ENCODE measurements at places on chromosomes 7 and 10.

DNA sequence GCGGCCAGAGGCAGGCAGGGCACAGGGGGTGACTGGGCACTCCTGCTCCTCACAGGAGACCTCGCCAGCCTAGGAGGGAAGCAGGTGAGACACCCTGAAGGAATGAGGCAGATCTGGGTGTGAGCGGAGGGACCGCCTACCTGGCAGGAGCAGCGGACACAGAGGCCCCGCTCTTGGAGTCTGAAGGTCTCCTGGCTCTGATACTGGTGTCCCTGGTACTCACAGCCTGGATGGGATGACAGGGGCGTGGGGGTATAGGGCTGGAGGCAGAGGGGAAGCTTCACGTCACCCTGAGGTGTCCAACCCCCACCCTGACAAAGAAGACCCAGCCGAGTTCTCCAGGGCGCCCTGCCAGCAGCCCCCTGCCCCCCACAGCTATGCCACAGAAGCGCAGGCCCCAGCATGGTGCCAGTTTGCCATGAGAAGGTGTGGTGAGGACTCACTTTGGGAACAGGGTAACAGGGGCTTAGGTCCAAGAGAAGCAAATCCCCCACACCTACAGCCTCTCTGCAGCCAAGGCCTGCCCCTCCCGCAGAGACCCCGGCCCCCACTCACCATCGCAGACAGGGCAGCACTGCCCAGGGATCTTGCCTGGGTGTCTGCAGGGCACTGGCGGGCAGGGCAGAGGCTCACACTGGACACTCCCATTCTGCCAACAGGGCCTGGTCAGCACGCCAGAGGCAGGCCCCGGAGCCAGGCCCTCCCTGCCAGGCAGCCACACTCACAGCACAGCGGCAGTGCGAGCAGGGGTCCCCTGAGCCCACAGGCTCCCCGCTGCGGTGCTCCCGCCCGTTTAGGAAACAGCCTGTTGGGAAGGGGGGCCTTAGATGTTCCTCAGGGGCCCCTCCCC lies 17.0 kb downstream of the KCP start:
- DNase-seq: no peak

DNA sequence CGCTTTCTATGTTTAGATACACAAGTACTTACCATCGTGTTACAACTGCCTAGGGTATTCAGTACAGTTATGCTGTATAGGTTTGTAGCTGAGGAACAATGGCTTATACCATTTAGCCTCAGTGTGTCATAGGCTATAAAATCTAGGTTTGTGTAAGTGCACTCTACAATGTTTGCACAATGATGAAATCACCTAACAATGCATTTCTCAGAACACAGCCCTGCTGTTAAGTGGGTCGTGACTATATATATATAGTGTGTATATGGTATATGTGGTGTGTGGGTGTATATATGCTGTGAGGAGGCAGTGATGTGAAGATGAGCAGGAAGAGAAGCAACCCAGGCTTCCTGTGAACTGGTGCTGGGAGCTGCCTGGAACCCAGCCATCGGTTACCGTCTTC lies 65.6 kb upstream of the MKI67 start:
- no peak for DNase-seq

DNA sequence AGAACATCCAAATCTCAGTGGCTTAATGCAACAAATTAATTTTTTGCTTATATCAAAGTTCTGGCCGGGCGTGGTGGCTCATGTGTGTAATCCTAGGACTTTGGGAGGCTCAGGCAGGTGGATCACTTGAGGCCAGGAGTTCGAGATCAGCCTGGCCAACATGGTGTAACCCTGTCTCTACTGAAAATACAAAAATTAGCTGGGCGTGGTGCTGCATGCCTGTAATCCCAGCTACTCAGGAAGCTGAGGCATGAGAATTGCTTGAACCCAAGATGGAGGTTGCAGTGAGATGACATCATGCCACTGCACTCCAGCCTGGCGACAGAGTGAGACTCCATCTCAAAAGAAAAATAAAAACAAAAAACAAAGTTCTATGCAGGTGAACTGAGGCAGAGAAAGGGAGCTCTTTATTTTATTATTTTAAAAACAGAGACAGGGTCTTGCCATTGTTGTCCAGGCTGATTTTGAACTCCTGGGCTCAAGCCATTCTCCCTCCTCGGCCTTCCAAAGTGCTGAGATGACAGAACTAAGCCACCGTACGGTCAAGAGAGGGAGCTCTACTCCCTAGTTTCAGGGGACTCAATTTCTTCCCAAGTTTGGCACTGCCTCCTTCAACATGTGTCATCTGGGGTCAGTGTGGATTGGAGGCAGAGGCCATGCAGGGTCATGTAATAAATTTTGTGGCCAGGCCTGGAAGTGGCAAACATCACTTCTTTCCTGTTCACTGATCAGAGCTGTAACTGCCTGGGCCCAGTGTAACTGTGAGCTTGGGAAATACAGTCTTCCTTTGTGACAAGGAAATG lies 2.4 kb downstream of the ADCK2 start:
- DNase-seq: peak; percentile 6

GRCh38 chr7:102836977-102837376 lies 75.8 kb upstream of the LRRC17 start:
- DNase-seq: no peak

- DNase-seq: no peak
Observed at GRCh38 chr10:63462442-63462841, 3.3 kb downstream of the JMJD1C start.

DNA sequence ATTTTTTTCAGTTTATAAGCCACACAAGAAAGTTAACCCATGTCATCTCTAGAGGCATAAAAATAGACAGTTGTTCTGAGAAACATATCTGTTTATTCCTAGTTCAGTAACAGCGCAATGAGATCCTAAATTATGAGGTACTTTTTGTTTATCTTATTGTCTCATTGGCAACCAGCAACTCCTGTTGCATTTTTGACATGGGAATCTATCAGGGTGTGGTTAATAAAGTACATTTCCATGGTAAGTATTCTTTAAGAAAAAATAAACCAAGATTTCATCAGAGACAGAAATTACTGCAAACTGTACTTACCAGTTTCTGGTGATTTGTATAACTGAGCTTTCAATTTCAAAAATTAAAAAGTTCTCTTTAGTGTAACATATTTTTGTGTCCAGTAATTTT lies 9.0 kb downstream of the FAS start:
- DNase-seq: no peak

DNA sequence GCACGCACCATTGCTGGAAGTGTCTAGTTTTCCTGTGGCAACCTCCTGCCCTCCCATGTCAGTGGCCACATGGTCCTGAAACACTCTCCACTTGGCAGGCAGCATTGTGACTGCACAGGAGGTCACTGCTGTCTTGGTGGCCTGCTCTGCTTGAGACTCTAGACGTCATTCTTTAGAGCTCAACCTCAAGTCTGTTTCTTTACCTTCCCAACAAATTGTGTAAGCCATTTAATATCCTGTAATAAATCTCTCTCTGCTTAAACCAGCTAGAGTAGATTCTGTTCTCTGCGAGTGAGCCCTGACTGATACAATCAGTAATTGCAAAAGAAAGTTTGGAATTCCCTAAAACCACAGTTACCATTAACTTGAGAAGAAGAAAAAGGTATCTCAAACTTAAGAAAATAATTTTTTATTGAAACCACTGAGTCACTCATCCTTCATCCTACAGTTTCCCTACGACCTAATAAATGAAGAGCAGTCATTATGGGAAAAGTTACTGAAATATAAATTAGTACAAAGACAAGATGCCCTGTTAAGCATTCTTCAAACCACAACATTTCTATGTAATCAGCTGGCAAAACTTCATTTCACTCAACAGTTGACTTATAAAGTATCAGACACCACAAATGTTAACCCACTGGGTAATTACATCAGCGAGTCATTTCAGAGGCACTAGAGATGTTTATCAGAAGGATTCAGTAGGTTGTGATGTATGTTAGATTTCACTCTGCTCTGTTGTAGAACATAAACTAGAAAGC lies 18.0 kb downstream of the SLC25A13 start:
- no peak for DNase-seq

GRCh38 chr7:35454575-35455385 lies 200.9 kb upstream of the TBX20 start:
- DNase-seq: no peak

- DNase-seq: no peak
Observed at GRCh38 chr10:30928742-30929141, 102.9 kb downstream of the ZNF438 start.

All from NCI-H187 (cell line).